ENCODE measurements at places on chromosomes 13 and 19.

- peak; percentile 44 for DNase-seq
Observed at GRCh38 chr19:38392707-38393308, 4.3 kb downstream of the SPRED3 start.

DNA sequence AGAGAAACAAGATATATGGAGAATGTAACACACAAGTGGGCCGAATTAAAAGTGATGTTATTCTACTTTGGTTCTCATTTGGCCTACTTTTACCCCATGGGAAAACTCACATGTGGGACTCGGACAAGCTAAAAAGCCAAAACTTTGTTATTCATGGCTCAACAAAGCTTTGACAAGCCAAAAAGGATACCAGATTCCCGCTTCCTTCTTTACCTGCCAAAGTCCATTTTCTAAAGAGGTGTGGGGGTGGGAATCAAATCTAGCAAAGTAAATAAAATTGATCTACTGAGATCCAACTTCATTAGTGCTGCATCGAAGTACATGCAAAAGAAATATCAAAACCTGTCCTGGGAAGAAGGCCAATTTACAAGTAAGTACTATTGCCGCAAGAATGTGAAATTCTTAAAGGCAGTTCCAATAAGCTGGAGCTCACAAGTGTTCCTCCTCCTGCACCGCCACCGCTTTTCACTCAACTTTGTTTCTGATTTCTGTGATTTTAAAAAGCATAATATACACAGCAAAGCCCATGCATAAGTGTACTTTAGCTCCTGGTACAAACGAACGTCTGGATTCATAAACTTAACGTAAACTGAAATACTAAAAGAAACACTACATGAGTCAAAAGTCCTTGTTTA, 1.1 kb downstream of the LNX2 start:
- DNase-seq = no peak

DNA sequence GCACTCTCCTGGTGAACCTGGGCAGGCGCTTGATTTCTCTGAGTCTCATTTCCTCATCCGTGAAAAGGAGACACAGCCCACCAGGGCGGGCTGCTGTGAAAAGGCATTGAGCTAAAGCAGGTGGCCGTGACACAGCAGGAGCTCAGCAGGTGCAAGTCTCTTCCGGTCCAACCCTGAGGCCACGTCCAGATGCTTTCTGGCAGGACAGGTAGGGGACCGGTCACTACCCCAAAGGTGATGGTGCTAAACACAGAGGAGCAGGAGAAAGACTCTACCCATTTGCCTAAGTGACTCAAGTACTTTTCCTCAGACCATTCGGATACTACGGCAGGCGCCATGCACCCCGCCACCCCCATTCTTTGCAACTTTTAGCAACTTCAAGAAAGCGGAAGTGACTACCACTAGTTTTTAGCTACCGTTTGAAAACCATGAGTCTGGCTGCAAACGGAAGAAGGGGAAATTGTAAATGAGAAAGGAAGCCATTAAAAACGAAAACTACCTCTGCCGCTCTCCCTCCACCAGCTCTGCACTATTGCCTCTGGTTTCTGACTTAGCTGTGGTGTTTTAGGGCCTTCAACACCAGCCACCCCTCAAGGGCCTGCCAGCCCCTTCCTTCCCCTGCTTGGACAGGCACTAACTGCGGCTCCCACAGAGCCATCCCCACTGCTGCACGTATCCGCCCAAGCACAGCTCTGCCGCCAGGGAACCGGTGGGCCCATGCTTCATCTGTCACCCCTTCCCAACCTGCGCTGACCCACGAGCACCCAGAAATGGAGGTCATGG, 4.8 kb downstream of the PPP6R1 start:
- no peak for DNase-seq

DNA sequence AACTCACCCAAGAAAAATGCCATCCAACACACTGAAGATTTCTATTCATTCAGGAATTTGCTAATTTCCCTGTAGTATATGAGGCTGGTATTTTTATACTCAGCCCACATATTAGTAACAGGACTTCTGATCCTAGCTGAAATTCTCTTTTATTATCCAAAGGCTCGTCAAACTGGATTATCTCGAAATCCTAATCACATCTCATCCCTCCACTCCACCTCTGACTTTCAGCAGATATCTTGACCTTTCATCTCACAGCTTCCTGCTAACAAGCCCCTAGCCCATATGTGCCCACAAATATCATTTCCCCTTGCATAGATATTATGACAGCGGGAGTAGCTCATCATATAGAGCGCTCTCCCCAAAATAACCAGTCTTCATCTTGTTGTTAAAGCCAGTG, 279.7 kb downstream of the FGF14 start:
- no peak for DNase-seq

DNA sequence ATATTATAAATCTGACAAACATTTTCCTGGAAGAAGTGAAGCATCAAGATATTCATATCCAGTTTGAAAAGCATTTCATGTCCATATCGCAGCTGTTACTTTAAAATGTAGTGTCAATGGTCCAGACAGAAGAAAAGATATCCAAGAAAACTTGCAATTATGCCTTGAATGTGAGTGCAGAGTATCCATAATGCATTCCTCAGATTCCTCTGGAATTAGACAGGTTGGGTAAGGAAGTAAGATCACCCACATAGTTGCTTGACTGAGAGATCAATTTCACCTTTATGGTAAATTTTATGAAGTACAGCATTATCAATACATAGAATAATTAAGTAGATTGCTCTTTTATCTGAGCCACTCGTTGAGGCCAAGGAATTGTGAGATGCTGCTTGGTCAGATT, 327.0 kb upstream of the SLITRK5 start:
- no peak for DNase-seq

GRCh38 chr19:23281663-23282276, 31.6 kb upstream of the ZNF724 start:
- no peak for DNase-seq

DNA sequence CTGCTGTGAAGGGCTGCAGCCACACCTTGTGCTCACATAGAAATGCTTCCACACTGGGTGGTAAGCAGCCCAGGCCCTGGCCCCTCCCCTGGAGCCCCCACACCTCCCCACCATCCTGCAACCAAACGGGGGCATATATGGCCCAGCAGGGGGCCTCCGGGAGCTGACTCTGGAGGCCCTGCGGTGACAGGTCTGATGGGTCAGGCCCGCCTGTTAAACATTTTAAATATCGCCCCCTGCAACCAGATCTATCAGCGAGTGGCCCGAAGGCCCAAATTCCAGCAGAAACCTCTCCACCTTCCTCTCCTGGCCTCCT, 48.0 kb upstream of the KATNAL1 start:
- no peak for DNase-seq

Data from AG08395 (cell line).